Stimulated activated CD4-positive, alpha-beta T cell treated with anti-CD3 and anti-CD28 coated beads, Interleukin-15, amount 100 ng/mL, for 24 hours (primary cell): ENCODE measurements at places on chromosomes 13 and 19.
A peak's percentile ranks its signal among the peaks of the same experiment; 100 is the strongest.

- no peak for DNase-seq
Observed at GRCh38 chr13:85261757-85262346, 537.4 kb downstream of the SLITRK6 start.

DNA sequence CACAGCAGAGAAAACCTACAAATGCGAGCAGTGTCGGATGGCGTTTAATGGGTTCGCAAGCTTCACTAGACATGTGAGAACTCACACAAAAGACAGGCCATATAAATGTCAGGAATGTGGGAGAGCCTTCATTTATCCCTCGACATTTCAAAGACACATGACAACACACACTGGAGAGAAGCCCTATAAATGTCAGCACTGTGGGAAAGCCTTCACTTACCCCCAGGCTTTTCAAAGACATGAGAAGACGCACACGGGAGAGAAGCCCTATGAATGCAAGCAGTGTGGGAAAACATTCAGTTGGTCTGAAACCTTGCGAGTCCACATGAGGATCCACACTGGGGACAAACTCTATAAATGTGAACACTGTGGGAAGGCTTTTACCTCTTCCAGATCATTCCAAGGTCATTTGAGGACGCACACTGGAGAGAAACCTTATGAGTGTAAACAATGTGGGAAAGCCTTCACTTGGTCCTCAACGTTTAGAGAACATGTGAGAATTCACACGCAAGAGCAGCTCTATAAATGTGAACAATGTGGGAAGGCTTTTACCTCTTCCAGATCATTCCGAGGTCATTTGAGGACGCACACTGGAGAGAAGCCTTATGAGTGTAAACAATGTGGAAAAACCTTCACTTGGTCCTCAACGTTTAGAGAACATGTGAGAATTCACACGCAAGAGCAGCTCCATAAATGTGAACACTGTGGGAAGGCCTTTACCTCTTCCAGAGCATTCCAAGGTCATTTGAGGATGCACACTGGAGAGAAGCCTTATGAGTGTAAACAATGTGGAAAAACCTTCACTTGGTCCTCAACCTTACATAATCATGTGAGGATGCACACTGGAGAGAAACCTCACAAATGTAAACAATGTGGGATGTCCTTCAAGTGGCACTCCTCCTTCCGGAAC, 16.8 kb downstream of the ZNF57 start:
- DNase-seq: no peak

DNA sequence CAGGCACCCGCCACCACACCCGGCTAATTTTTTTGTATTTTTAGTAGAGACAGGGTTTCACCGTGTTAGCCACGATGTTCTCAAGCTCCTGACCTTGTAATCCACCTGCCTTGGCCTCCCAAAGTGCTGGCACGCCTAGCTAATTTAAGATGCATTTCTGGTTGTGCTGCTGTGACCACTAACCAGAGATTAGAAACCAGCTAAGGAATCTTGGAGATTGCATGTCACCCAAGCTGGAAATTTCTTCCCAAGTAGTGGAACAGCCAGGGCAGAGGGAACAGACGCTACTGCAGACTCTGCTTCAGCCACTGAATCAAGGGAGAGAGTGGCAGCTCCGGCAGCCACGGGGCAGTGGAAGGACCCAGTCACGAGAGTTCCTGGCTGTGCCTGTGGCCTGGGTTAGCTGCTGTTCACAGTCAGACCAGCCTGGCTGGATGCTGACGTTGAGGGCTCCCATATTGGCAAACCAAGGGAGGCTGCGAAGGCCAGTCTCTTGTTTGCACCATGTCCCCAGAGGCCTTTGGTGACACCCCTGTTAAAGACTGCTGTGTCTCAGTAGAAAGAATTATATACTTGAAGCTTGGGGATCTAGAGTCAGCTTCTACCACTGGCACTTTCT, 7.9 kb downstream of the TPM4 start:
- no peak for DNase-seq

DNA sequence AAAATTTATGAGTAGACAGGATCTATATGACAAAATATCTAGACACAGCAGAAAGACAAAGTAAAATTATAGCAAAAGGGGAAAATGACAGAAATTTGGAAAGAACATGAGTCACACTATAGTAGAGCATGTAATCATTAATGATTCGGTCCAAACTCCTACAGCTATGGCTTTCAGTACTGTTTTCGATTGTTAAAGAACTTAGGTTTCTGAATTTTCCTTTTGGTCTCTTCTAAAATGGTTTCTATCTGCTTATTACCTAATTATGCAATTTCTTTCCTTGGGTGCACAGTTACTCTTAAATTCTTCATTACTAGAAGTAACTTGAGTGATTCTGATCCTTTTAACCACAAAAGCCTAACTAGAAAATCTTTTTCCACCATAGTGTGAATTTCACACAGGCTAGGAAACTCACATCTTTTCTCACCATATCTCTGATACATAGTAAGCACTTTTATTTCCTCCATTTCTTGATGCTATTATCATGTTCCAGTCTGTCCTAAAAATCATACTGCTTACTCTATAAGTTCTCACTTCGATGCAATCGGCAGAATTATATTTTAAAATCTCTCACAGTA, 1101.4 kb downstream of the PCDH9 start:
- DNase-seq: no peak

- no peak for DNase-seq
Observed at GRCh38 chr13:48144413-48145035, 49.6 kb upstream of the MED4 start.

GRCh38 chr19:29488316-29488715, 37.5 kb upstream of the VSTM2B start:
- no peak for DNase-seq

DNA sequence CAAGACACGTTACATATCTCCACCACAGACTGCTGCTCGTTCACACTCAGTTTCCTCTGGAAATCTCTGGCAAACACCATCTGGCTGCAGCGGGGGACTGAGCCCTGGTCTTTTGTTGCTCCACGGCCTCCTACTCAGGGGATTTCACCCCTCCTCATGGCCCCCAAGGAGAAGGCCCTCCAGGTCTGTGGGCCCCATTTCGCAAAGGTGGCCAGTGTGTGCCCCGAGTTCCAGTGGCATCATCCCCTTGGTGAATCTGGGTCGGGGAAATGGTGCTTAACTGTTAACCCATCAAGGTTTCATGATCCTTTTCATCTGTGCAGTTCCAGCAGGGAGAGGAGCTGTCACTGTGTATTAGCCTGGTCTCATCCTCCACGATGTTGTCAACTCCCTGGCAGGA, 235.4 kb upstream of the MAB21L1 start:
- DNase-seq: no peak

DNA sequence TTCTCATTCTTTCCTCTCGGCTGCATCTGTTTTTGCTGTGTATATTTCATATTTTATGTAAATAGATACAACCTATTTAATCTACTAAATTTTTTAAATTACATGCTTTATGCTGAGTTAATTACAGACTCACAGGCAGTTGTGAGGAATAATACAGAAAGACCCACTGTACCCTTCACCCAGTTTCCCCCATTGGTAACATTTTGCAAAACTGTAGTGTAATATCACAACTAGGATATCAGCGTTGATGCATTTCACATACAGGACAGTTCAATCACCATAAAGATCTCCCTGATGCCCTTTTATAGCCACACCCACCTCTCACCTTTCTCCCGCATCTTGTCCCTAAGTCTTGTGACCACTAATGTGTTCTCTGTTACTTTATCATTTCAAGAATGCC, 43.5 kb downstream of the GSX1 start:
- no peak for DNase-seq

DNA sequence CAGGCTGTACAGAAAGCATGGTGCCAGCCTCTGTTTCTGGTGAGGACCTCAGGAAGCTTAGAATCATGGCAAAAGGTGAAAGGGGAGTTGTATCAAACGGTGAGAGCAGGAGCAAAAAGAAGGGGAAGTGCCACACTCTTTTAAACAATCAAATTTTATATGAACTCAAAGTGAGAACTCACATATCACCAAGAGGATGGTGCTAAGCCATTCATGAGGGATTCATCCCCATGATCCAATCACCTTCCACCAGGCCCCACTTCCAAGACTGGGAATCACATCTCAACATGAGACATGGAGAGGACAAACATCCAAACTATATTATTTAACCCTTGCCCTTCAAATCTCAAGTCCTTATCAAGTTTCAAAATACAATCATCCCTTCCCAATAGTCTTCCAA, 836.7 kb downstream of the SLITRK5 start:
- no peak for DNase-seq

DNA sequence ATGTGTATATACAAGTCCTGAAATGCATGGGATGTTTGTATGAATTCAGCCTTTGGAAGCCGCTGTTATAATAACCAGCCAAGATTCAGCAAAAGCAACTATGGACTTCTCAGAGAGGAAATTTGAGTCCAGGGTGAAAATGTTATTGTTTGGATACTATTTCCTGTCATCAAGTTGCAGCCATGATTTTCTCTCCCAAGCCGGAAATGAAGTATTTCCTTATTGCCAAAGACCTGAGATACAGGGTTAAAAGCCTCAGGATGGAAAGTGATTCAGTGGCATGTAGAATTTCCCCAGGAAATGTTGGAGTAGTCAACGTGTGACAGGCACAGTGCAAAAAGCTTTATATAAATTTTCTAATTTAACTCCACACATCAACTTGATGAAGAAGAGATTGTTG, 133.9 kb downstream of the IRS2 start:
- no peak for DNase-seq

- DNase-seq: no peak
Observed at GRCh38 chr19:35125749-35126623, 8.9 kb downstream of the LGI4 start.

DNA sequence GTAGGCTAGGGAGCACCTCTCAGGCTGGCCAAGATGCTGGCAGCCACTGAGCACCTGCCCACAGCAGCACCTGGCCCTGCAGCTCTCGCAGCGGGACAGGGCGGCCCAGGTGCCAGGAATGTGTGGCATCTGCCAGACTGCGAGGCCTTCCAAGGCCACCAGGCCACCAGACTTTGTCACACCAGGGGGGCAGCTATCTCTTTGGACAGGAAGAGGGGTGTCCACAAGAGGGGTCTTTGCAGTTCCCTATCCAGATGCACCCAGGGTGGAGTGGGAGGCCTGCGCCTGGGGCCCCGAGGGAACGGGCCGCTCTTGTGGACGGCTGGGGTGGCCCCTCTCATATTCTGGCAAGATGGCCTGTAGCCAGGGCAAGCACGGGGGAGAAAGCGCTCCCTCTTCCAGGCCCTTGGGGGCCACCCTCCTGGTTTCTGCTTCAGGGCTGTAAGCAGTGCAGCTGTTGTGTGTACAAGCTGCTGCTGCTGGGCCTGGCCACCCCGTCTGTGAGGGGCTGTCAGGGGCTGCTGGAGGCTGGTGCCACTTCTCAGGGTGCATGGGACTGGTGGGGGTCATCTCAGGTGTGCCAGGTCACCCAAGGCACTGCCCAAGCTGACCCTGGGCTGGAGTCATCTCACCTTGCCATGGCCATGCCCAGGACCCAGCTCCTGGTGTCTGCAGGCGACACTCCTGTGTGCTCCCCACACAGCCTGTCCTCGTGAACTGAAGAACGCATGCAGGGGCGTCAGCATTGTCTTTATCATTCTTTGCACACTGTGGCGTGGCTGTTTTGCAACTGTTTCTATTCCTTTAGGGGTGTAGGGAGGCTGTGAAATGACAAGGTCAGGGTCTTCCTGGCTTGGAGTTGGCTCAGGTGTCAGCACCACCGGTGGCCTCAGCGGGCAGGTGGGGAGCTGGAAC, 1.8 kb downstream of the TEX29 start:
- DNase-seq: no peak

- DNase-seq: no peak
Observed at GRCh38 chr19:43152214-43152613, 34.1 kb downstream of the PSG5 start.

DNA sequence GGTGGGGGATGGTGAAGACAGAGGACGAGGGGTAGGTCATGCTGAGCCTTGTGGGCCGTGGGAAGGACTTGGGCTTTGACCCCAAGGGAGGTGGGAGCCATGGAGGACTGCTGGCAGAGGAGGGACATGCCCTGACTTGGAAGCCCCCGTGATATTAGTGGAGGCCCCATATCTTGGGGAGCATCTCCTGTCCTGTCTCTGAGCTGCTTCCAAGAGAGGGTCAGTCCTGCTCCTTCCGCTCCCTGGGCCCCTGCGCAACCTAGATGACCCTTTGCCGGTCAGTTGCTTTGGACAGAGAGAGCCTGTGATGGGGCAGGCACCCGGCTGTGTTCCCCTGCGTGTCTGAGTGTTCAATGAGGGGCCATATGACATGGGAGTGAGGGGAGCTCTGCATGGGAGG, 5.2 kb downstream of the TLE6 start:
- DNase-seq: no peak

- no peak for DNase-seq
Observed at GRCh38 chr13:110501188-110501587, 60.3 kb downstream of the RAB20 start.

GRCh38 chr19:5154129-5154798, 185.4 kb downstream of the KDM4B start:
- DNase-seq: peak; percentile 64

DNA sequence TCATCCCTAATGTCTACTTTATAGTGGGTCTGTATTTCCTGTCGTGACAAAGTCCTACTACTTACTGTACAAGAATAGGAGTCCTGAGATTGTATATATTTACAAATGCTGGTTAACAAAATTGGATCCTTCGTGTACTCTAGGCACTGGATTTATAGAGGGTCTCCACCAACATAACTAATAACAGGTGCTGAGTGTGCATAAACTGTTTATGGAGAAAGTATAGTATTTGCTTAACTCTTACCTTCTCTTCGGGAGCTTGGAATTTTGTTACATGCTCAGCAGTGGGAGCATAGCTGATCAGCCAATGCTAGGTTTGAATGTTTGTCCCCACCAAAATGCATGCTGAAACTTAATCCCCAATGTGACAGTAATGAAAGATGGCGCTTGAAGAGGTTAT, 12.1 kb downstream of the ZNF442 start:
- no peak for DNase-seq

DNA sequence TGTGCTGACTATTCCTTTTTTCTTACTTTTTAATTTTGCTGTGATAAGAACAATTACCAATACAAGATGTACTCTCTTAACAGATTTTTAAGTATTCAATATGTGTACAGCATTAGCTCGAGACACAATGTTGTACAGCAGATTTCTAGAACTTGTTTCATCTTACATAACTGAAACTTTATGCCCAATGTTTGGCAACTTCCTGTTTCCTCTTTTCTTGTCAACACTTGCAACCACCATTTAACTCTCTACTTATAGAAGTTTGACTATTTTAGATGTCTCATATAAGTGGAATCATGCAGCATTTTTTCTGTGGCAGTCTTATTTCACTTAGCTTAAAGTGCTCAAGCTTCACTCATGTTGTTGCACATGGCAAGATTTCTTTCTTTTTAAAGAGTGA, 1426.8 kb downstream of the SLITRK5 start:
- DNase-seq: no peak

- DNase-seq: peak; percentile 62
Observed at GRCh38 chr13:40096357-40096901, 441.0 kb downstream of the COG6 start.

- no peak for DNase-seq
Observed at GRCh38 chr13:40194224-40194806, 472.1 kb downstream of the FOXO1 start.

DNA sequence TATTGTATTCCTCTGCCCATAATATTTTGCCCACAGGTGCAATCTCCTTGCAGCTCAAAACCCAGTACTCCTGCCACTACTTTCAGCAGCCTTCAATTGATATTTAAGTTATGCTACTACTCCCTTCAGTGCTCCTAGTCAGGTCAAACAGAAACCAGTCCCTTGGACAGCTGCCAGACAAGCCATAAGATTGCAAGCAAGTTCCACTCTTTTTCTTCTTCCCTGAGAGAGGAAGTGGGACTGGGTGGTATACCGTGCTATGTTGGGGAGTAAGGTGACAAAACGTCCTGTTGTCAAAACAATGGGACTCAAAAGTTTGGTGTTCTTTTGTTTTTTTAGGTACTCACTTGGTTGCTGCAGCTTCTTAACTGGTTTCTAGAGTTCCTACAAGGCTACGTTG, 63.1 kb upstream of the FRY start:
- DNase-seq: no peak
